ENCODE measurements at places on chromosomes 4 and X.

DNA sequence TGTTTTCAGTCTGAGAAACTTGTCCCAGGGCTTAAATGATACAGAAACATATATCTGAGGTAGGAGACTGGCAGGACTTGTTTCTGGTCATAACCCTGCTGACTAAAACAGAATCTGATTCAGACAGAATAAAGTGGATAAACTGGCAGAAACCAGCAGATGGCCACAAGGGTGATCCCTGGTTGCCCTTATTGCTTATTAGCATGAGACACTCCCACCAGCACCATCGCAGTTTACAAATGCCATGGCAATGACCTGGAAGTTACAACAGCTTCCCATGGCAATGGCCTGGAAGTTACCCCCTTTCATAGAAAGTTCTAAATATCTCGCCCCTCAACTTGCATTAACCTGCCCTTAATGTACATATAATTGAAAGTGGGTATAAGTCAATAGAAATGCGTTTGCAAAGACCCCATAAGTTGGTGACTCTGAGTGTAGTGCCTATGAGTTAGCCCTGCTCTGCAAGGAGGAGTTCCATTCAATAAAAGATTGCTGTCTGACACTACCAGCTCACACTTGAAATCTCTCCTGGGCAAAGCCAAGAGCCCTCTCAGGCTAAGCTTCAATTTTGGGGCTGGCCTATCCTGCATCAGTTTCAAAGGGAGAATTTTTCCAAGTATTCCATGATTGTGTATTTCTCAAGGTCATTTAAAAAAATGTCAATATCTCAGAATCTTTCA, 52.9 kb upstream of the PAGE5 start:
- no peak for DNase-seq

DNA sequence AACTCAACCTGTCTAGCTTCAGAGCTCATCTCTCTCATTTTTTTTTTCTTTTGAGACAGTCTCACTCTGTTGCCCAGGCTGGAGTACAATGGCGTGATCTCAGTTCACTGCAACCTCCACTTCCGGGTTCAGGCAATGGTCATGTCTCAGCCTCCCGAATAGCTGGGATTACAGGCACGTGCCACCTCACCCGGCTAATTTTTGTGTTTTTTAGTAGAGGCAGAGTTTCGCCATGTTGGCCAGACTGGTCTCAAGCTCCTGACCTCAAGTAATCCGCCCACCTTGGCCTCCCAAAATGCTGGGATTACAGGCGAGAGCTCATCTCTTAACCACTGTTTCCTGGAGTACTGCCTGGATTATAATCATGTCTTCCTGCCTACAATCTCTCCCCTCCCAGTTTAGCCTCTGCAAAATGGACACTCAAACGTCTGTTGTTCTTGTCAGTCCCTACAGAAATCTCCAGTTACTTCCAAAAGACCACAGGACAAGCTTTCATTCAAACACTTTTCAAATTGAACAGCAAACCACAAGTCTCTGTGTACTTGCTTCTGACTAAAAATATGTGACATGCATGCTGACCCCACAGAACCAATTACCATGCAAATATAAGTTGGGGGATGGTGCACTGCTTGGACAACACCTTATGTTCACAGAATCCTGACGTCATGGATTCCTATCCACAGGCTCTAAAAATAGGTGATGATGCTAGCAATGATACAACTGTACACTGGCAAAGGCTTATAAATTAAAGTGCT, 137.2 kb downstream of the SH3KBP1 start:
- no peak for DNase-seq

DNA sequence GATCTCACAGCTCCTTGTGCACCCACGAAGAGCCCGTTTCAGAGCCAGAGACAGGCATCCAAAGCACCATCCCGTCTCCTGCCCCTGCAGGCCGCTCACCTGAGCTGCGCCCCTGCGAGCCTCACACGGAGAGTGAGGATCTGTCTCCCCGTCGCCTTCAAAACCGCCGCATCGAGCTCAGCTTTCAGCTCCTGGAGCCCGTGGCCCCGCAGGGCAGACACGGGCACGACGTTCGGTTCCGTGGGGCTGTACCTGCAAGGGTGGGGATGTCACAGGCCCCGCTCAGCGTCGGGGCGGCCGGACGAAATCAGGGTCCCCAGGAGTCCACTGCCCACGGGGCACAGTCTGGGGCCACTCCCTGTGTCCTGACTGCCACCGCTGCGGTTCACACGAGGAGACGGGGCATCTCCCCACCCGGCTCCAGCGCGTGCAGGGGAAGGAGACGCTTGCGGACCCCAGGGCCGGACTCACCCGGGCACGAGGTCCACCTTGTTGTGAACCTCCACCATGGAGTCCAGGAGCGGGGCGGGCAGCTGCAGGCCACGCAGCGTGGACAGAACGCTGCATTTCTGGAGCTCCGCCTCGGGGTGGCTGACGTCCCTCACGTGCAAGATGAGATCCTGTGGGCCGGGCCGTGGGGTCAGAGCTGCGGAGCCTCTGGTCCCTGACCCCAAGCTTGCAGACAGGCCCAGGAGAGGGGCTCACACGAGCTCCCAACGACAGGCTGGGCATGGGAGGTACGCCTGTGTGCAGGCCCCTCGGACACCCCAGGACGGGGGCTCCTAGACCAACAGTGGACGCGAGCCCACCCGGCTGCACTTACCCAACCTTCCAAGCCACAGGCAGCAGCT, 11.1 kb downstream of the GTPBP6 start:
- no peak for DNase-seq

DNA sequence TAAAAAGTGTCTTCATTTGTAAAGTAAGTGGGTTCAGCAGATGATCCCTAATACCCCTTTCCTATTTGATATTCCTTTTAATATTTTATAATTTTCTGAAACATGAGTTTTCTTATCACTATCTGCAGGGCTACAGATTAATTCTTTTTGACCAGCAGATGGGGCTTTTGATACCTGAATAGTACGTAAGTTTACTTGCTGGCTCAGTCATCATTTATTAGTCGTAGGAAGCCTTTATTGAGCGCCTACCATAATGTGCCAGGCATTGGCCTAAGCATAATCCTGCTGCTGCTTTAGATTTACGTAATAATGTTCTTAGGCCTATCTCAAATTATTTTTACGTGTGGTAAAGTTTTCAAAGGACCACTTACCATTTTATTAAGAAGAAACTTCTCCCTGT, 33.1 kb downstream of the OSTC start:
- DNase-seq, result no peak

DNA sequence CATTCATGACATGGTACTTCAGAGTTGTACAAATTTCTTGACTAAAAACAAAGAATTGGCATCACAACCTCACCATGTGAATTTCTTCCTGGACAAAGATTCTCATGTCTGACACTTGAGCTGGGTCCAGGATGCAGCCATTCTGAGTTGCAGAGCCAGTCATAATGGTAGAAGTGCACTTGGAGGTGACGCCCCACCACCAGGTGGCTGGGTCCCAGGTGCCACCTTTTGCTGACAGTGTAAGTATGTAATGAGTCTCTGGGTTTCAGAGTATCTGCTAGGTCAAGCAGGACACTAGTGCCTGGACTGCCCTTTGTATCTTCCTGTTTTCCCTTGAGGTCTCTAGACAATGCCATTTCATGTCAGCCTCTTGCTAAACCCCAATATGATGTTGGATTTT, 36.6 kb upstream of the WDR1 start:
- no peak for DNase-seq

- DNase-seq, result no peak
These were observed 499.1 kb upstream of the EPHA5 start for GRCh38 chr4:66169341-66169740.

GRCh38 chr4:138912704-138913340, 102.8 kb upstream of the NOCT start:
- DNase-seq, result no peak

GRCh38 chr4:23163647-23164436, 471.1 kb downstream of the GBA3 start:
- no peak for DNase-seq

DNA sequence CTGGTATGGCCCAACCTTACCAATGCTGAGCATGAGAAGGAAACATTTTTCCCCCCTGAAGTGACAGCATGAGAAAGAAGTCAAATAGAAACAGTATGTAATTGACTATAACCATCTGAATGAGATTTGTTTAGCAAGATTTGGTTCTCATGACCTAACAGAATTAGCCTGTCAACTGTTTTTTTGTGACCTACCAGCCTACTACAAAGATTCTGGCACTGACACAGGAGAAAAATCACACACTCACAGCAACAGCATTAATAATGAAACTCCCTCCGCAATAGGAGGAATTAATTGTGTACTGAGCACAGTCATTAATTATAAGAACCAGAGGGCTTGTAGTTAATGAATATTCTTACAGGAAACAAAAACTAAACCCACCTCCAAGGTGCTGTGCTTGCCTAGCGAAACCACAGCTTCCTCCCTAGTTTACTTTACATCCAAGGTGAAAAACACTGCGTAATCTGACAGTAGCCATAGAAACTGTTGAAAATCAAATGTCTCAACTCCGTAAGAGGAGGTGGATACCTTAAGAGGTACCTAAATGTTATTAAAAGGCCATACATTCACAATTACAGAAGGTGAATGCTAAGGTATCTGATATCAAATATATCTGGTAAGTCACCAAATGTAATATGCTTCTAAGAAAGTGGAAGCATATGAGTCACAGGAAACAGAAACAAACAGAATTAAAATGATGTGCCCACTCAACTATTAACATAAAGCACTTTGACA, 34.9 kb downstream of the MMRN1 start:
- DNase-seq, result peak; percentile 23

DNA sequence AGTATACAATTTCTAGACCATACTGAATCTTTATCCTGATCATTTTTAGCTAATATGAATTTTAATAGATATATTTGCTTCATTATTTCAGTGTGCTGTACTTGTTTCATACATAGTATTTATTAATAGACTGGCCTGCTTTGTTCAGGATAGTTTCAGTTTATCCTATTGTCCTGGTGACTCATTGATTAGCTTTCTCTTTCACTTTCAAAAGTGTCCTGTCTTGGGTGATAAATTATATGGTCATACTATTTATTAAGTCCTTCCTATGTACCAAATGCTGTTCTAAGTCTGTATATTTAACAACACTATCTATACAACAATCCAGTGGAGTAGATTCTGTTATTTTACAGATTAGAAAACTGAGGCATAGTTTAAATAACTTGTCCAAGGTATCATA, 153.8 kb upstream of the RAPGEF2 start:
- no peak for DNase-seq

GRCh38 chrX:13654116-13654515, 1.2 kb downstream of the TCEANC start:
- no peak for DNase-seq

GRCh38 chr4:48752246-48752645, 27.8 kb downstream of the FRYL start:
- DNase-seq, result no peak

DNA sequence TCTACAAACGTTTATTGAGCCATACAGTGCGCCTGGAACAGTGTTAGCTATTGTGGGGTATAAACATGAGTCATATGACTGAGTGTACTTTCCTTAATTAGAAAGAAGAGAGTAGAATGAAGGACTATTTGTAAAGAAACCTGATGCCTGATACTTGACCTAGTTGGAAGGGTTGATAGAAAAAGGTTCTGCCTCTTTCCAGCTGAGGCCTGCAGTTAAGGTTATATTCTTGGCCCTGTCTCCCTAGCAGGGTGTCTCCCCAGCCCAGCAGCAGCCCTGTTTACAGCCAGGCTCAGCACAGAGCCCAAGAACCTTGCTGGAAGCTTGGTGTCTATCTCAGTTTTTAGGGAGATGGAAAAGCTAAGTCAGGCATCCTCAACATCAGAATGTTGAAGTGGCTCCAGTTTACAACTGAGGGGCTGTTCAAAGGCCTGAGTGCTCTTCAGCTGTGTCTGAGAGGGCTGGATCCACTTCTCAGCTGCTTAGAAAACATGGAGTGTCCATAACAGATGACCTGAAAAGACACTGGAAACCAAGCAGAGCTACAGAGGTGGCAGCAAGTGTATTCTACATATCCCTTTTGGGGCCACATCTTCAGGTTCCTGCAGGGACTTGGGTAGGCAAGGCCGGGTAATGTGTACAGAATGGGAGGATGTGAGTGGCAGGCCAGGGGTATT, 21.6 kb downstream of the NYX start:
- DNase-seq, result no peak

DNA sequence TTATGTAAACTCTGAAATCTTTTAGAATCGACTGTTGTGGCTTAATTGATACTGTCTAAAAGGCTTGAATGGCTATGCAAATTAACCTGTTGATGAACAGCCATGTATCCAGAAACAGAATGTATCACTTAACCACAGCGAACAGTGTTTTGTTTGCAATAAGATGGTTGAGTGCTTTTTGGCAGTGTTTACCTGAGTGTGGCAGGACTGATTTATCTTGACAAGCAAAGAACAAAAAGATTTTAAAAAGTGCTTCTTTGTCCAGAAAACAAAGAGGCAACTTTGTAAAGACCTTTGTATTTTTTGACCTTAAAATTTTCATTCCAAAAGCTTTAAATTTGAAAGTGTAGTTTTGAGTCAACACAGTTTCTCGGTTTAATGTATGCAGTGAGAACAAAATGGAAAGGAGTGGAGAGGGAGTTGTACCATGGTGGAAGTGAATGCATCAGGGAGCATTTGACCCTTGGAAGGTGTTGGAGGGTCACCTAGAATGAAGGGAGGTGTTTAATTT, 18.0 kb downstream of the ARHGAP10 start:
- DNase-seq, result no peak

- DNase-seq, result no peak
These were observed 690.8 kb downstream of the PCDH18 start for GRCh38 chr4:136841526-136841925.

DNA sequence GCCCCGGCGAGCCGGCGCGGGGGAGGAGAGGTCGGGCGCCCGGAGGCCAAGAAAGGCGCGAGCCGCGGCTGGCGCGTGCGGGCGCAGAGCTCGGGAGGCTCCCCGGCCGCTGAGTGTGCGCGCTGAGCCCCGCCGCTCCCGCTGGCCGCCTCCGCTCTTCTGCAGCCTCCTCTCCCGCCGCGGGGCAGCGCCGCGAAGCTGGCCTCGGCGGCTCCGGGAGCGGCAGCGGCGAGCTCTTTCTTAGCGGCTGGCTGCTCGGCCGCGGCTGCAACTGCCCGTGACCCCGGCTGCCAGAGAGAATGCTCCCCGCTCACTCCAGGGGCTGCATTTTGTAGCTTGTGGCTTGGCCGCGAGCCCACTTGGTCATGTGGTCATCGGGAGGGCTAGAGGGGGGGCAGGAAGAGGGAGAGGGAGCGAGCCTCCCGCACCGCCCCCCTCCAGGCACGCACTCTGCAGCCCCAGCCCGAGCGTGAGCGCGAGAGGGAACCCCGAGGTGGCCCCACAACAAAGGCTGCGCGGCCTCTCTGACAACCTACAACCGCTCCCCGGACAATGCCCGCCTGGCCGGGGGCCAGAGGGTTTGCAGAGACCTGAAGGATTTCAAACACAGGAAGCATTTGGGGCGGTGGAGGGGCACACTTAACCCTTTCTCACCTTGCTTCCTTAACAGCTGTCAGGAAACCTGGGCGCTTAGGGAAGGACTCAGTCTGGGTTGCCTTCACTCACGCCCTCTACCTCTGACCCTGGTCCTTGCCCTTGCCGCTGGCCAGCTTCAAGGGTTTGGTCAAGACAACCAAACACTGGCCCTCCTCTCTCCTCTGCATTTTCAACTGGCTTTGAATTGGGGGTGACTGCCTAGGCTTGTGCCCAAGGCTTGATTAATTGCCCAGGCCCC, at the start of gene APLN:
APLN (minus strand) TSS at position 305 of the 895 bp plus-strand sequence. CDS start 326 bp downstream, outside the sequence.
- peak; percentile 16 for DNase-seq

GRCh38 chrX:17501746-17502145, 126.7 kb downstream of the NHS start:
- DNase-seq, result no peak

Measured in activated CD8-positive, alpha-beta T cell treated with anti-CD3 and anti-CD28 coated beads for 36 hours (primary cell).